ENCODE measurements at places on chromosomes 1 and 21.

GRCh38 chr1:206792939-206793607 is 20.8 kb upstream of the IL10 start:
- no peak for DNase-seq

DNA sequence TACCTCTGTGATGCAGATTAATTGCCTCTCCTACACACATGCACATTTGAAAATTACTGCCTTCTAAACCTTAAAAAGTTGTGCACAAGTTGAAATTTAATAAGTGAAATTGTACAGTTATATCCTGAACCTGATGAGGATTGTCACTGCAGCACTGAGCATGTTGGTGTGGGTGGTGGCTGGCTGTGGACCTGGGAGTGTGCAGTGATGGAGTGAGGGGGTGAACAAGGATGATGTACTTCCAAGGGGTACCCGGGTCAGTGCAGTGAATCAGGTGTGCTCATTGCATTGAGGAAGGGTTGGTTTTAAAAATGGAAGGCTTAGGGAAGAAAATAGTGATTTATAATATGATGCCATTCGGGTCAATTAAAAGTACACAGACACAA is 24.1 kb downstream of the DIP2A start:
- DNase-seq: no peak

DNA sequence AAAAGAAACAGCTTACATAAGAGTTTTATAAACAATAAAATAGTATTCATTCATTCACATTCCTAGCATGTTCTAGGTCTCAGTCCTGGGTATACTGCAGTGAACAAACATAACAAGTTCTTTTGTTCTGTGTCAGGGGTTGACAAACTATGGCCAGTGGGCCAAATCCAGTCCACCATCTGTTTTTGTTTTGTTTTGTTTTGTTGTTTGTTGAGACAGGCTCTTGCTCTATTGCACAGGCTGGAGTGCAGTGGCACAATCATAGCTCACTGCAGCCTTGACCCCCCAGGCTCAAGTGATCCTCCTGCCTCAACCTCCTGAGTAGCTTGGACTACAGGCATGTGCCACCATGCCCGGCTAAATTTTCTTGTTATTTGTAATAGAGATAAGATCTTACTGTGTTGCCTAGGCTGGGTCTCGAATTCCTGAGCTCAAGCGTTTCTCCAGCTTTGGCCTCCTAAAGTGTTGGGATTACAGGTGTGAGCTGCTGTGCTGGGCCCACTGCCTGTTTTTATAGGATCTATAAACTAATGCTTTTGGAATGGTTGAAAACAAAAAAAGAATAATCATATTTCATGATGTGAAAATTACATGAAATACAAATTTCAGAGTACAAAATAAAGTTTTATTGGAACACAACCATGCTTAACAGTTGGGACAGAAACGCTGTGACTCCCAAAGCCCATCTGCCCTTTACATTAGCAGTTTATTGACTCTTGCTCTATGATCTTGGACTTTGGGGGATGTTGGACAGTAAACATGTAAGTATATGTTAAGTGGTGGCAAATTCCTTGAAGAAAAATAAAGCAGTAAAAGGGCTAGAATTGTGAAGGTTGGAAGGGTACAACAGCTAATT is 17.9 kb downstream of the CAPZA1 start:
- DNase-seq: no peak

- DNase-seq: no peak
These were observed 2.5 kb upstream of the MAP7D1 start for GRCh38 chr1:36153476-36153875.

DNA sequence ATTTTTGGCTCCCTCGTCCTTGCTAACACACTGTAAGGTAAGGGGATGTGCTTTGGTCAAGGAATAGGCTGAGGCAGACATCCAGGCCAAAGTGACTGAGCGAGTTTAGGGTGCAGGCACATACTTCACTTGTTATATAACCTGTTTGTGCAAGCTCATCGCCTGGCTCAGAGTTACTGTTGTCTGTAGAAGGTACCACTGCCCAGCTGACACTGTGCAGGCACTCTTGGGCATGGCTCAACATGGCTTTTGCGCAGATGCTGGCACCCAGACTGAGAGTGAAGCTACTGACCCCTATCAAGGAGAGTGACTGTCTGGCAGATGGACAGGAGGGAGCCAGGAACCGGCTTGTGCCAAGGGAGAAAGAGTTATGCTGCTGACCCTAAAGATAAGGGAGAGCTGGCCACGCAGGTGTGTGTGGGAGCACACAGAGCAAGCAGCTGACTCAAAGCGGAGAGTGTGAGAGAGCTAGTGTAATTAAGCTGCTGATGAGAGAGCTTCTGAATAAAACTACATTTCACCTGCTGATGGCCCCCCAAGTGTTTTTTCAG is 307.3 kb upstream of the USP24 start:
- DNase-seq: no peak

DNA sequence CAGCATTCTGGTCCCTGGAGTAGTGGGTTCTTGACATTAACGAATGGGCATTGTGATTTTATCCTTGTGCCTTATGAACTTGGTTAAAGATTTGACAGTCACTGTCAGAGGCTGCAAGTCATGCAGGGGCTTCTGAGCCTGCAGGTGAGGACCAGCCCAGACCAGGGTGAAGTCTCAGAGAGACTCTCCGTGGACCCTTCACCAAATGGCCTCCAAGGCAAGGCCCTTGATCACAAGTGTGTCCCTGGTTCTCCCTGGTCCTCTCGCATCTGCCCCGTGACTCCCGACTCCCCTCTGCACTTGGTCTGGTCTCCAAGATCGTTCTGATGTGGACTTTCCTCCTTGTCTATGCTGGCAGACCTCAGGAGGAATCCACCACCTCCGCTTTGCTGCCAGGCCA is 476.5 kb upstream of the VAMP3 start:
- DNase-seq: no peak

GRCh38 chr1:237054313-237054712 is 12.3 kb downstream of the RYR2 start:
- DNase-seq: no peak

- no peak for DNase-seq
These were observed 33.3 kb downstream of the ALG14 start for GRCh38 chr1:95039360-95040031.

GRCh38 chr1:228148196-228148861 is 1.4 kb upstream of the GJC2 start:
- DNase-seq: no peak

GRCh38 chr1:31901838-31902509 is 36.2 kb downstream of the PTP4A2 start:
- no peak for DNase-seq

- DNase-seq: no peak
These were observed 5.5 kb downstream of the SORT1 start for GRCh38 chr1:109392037-109392787.

DNA sequence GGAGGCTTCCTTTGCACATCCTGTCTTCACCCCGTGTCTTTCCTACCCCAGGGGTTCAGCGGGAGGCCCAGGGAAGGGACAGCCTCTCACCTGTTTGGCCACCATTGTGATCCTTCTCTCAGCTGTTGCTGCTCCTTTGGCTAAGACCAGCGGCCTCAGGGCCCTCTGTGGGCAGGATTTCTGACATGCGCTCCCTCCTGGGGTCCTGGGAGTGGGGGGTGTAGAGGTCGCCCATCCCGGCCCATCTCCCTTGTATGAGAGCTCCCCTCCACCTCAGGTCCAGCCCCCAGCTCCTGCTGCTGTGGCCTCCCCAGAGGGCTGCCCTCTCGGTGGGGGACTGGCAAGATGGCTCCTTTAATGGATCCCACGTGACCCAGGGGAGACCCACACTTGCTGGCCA is 120.5 kb downstream of the PRDM2 start:
- DNase-seq: no peak

- no peak for DNase-seq
These were observed 46.9 kb downstream of the L1TD1 start for GRCh38 chr1:62241371-62242131.

DNA sequence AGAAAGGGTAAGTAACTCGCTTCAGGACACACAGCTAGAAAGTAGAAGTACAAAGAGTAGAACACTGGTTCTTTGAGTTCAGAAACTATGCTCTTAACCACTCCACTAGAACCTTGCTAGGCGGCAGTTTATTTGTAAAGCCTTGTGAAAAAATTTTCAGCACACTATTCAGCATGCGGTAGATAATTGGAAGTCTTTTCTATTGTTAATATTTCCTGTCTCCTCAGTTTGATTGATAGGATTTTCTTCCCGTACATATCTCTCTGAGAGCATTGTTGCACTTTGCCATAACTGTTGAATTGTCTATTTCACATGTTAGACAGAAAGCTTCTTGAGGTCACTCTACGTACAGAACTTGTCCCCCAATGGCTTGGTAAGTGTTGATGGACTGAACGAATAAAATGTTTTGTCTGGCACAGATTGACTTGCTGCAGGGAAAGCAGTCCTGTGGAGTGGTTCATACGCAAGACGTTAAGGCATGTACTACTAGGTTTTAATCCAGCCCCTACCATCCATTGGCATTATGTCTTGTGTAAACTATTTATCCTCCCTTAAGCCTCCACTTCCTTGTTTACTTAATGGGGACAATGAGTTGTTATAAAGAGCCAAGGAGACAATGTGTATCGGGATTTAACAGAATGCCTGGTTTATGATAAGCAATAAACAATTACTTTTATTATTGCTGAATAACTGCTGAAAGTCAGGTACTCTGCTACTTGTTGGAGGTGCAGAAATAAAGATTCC is 35.8 kb downstream of the C1orf21 start:
- no peak for DNase-seq

- DNase-seq: no peak
These were observed 145.3 kb downstream of the PSMG1 start for GRCh38 chr21:39037807-39038405.

GRCh38 chr21:18801468-18801867 is 397.9 kb upstream of the TMPRSS15 start:
- no peak for DNase-seq

- DNase-seq: no peak
These were observed 252.1 kb downstream of the KAZN start for GRCh38 chr1:14850563-14850962.

DNA sequence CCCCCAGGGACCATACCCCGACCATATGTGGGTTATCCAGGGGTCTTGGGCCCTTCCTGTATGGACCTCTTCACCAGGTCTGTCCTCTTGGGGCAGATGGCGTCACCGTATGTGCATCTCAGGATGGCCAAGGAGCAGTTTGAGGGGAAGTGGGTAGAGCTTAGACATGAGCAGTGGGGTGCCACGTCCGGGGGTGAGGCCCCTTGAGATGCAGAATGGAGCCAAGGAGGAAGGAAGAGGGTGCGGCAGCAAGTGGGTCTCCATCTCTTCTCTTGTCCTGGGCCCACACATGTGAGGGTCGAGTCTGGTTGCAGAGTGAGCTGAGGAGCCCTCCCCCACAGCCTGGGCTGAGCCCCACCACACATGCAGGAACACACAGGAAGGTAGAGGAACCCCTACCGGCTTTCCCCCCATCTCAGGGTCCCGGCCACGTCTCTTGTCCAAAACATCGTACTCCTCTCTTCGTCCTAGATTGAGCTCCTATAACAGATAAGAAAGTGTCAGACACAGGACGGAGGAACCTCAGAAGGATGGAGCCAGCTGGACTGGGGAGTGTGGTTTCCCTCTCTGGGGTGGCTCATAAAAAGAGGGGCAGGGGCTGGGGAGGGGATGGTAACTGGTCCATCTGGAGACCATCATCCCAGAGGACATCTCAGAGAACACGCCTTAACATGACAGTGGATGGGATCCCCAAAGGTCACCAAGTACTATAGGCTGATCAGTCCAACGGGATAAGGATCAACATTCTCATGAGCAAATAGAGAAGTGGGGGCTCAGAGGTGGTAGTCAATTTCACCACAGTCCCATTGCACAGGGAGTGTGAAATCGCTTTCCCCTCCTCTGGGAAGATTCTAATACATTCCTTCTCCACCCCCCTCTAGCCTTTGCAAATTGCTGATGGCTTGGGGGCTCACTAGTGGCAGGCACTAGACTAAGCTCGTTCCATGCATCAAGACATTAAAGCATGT is 79.9 kb downstream of the CD247 start:
- no peak for DNase-seq

DNA sequence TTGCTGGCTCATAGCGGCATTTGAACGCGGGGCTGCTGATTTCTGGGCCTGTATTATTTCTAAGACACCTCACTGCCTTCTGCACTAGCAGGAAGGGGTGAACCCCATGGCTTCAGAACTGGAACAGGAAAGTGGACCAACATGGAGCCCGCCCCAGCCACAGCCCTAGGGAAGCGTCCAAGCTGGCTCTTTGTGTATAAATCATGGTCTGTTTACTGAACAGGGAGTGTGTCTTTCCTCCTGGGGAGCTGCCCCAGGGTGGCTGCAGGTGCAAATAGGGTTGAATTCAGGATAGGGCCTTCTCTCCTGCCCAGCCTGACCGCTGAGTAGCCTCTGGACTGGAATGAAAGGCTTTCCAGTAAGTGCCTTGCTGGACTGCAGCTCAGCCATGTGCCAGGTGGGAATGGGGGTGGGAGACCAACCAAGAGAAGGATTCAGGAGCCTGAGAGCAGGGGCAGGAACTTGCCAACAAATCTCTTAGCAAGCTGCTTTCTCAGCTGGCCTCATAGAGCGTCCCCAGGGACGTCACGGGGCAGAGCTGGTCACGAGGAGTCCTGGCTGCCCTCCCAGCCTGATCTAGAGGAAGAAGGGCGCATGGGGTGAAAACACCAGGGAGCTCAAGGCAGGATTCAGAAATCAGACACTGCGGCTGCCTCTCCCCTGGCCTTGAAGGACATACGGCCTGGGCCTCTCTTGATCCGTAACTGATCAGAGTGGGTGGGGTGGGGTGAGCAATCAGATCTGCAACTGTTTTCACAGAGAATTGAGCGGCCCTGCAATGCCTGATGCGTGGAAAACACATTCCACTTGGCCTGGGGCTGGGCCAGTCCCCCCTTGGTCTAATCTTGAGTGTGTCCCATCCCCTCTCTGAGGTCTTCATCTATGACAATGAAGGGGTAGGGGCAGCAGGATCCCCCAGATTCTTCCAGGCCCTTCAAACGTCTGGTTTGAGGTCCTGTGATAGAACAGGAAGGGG is 56.5 kb upstream of the SELENON start:
- no peak for DNase-seq

- DNase-seq: no peak
These were observed 26.5 kb downstream of the RIPPLY3 start for GRCh38 chr21:37032877-37033471.

DNA sequence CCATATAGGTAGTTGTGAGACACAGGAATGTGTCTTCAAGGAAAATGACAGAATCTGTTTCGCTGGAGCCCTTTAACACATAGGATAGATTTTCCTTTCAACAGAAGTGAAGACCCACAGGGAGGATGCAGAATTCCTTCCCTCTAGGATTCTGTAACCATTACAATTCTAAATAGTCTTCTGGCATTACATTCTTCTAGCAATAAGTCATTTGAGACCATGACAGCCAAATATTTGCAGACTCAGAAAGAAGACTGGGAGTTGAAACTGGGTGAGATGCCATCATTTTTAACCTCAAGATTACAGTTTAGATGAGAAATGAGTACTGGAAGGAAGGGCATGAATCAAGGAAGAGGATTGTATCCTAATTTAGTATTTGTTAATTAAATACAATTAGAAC is 61.6 kb downstream of the ZBTB18 start:
- no peak for DNase-seq

- DNase-seq: no peak
These were observed 24.7 kb upstream of the IGSF5 start for GRCh38 chr21:39720126-39720778.

Measured in stimulated activated CD8-positive, alpha-beta memory T cell treated with anti-CD3 and anti-CD28 coated beads, Interleukin-12 subunit alpha, Interleukin-12 subunit beta, amount 100 ng/mL, for 4 hours (primary cell).